ENCODE measurements at places on chromosomes 3 and 15.

DNA sequence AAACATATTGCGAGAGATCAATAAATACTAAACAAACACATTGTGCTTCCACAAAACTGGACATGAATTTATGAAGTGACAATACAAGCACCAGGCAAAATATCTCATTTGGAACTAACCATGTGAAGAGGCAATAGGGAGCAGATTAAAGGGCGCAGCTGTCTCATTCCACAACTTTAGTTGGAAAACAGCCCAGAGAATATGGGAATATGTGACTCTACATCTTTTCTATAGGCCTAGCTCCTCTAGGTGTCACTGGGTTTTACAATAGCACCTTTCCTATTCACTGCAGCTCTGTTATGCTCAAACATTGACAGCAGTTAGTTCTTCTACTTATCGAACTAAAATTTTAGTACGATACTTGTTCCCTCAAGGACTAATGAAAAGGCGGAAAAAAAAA lies 866.3 kb upstream of the GBE1 start:
- no peak for DNase-seq

DNA sequence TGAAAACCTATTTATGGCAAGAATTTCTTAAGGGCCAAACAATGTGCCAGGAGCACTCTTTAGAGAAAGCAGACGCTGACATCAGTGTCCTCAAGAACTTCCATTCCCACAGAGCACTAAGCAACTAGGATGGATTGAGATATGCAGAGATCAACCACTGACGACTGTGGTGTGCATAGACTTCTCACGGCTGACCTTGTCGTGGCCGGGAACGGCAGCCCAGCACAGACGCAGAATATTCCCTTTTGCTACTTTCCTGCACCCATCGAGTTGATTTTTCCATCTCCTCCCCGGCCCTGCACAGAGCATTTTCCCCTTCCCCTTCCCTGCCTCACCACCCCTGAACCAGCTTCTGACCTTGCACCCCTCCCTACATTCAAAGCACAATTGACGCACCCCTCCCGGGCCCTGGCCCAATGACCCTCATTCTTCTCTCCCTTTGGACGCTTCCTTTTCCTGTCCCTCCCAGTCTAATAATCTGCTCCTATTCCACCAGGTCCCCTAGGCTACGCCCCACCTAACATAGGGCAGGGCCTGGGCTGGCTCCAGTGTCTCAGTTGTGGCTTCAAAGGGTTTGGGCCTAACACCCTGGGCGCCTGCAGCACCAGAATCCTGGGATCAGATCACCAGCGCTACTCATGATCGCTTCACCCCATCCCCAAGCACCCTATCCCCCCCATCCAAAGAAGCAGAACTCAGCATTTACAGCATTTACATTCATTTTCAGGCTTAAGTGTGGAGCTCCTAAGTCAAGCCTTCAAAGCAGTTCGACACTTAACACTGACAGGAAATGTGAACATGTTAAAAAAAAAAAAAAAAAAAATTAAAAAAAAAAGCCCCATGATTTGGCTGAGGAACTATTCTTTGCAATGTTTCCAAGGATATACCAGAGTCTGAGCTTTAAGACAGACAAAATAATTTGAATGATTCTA lies 151.2 kb downstream of the FOXP1 start:
- DNase-seq: peak; percentile 28

- no peak for DNase-seq
Measured at GRCh38 chr3:136305879-136306278, 55.7 kb downstream of the PCCB start.

- DNase-seq: no peak
Measured at GRCh38 chr15:63832620-63833019, 1.1 kb downstream of the HERC1 start.

- DNase-seq: no peak
Measured at GRCh38 chr3:126349071-126349470, 8.1 kb downstream of the KLF15 start.

- DNase-seq: no peak
Measured at GRCh38 chr3:48684480-48685143, 1.1 kb downstream of the NCKIPSD start.

GRCh38 chr3:196971094-196971698 lies 2.6 kb upstream of the PIGZ start:
- no peak for DNase-seq

- no peak for DNase-seq
Measured at GRCh38 chr3:62553811-62554210, 180.5 kb upstream of the FEZF2 start.

DNA sequence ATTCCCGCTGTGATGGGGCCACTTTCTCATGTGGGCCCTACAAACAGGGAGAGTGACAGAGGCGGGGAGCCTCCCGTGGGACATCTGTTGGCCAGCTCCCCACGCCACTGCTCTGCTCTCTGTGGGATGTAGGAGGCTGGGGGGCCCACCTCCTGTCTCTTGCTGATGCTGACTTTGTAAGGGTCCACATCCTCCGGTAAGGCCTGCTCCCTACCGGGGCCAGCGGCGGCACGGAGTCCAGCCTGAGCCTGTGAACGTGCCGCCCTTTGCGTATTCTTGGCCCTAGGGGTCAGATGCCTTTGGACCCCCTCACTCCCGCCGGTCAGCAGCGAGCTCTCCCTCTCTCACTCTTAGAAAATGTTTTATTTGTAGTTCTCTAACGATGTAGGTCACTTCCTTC lies 153.2 kb downstream of the LRRC28 start:
- no peak for DNase-seq

DNA sequence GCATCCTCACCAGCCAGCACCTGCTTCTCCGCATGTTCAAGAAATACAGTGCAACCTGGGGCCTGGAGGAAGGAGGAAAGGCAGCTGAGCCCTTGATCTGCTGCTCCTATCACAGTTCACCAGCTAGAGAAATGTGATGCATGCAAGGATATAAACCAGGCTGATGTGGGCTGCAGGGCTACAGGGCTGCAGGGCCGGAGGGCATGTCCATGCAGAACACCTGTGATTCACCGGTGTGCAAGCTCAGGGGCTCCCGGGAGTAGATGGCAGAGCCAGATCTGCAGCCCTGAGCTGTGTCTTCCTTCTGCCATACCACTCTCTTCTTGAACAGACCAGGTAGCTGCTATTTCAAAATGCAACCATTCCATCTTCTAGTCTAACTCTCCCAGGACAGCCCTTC lies 84.9 kb downstream of the HMG20A start:
- no peak for DNase-seq

GRCh38 chr3:157263027-157263426 lies 103.1 kb upstream of the CCNL1 start:
- no peak for DNase-seq

DNA sequence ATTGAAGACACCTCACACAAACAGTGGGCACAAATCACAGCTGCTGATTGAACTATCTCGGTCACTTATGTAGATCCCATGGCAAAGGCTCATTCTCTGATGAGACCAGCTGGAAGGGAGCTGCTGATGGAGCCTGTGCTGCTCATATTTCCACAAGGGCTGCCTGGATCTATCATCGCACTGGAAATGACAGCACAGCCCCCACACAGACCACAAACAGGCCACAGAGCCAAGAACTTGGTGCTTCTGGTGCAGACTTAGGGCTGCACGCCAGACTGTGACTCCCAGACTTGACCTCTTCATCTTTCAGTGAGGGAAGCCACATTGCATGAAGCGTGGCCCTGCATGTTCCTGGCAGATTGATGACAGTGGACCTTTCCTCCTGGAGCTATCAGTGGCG lies 197.6 kb downstream of the MINAR1 start:
- no peak for DNase-seq

DNA sequence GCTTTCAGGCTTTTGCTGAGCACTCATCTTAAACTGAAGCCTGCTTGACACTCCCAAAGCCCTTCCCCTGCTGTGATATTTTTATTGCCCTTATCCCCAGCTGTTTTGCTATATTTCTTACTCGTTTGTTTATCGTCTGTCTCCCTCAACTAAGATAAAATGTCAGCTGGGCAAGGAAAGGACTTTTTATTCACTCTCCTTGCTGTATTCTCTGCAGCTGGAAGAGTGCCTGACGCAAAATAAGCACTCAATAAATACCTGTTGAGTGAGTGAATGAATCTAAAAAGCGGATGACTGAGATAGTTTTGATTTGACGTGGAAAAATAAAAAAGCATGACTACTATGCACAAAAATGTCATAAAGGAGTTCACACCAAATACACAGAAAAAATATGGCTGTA lies 84.8 kb upstream of the POMGNT2 start:
- DNase-seq: no peak

GRCh38 chr3:18919158-18919557 lies 229.2 kb upstream of the KCNH8 start:
- no peak for DNase-seq

GRCh38 chr3:190024912-190025311 lies 95.8 kb downstream of the P3H2 start:
- DNase-seq: no peak

GRCh38 chr15:75225951-75226732 lies 24.5 kb downstream of the C15orf39 start:
- DNase-seq: no peak

DNA sequence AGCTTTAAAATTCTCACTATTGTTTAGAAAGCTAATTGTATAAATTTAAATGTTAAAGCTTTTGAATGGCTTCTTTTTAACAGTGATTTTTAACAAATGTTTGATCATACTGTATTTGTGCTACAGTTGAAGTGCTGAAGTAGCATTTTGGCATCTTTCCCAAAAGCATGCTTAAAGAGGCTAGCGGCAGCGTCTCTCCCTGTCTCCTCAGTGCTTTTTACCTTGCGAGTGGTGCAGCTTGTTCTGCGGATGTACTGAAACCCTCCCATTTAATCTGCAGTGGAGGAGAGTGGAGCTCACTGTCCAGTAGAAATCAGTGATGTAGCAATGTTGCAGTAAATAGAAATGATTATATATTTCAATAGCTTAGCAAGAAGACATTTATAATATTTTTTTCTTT lies 43.7 kb downstream of the LRRC49 start:
- DNase-seq: no peak

GRCh38 chr15:69615736-69616135 lies 163.1 kb downstream of the RPLP1 start:
- DNase-seq: no peak

DNA sequence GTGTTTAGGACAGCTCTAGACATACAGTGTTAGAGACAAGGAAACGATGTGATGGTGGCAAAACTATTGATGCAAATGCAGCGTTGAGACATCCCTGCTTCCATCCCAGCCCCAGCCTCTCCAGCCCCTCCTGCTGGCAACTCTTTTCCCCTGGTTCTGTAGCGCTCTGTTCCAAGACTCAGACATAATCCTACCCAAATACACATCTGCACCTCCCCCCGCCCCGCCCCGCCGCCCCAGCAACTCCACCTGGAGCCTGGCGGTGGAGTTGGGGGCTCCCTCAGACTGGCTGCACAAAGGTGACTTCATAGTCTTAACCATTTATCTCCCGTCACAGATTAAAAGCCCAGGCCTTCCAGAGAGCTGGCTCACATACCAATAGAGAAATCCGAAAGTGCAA lies 7.2 kb upstream of the SEC22A start:
- no peak for DNase-seq

GRCh38 chr3:30269751-30270445 lies 336.5 kb upstream of the TGFBR2 start:
- DNase-seq: no peak

GRCh38 chr15:41848631-41849030 lies 10.0 kb downstream of the PLA2G4B start:
- DNase-seq: no peak

DNA sequence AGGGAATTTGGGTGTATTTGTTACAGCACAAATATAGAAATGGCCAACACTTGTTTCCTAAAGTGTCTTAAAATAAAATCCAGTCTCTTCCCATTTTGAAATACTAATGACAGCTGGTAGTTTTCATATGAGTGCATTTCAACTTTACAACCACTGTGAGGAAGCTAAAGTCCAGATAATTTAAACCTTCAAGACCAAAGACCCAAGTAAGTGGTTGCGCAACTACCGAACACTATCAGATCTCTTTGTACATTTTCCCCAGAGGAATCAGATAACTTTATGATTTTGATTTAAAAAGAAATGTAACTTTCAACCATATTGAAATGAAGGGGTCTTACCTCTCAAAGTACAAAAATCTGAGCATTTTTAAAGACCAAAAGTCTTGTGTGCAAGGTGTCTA lies 14.3 kb downstream of the BCL2L10 start:
- DNase-seq: no peak

DNA sequence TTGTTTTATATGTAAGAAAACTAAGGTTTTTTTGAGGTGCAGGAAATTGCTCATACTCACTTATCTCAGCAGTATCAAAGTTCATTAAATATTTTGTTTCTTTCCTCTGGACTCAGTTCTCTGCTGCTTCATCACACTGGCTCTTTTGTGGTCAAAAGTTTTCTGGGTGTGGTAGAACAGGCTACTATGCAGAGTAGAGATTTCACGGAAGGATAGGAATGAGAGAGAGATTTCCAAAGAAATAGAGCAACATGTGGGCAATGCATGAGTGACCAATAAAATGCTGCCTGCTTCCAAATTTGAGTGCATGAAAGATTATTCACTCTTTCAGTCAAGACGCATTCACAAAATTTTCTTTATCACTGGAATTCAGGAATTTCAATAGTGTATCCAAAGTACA lies 577.3 kb upstream of the SEMA6D start:
- DNase-seq: no peak

DNA sequence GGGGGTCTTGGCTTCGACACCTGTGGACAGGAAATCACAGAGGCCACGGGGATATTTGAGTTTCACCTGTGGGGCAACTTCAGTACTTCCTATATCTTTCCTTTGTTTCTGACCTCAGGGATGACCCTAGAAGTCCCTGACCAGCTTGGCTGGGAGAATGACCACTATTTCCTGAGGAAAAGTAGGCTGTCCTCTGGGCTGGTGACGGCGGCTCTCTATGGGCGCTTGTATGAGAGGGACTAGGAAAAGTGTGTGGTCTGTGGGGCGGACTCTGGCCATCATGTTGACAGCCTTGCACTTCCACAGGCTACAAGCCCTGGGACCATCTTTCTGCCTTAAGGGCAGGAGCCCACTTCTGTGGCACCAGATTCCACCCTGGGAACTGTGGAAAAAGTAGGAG lies 43.7 kb downstream of the BTD start:
- no peak for DNase-seq

GRCh38 chr3:172586436-172586835 lies 63.2 kb upstream of the TNFSF10 start:
- no peak for DNase-seq

DNA sequence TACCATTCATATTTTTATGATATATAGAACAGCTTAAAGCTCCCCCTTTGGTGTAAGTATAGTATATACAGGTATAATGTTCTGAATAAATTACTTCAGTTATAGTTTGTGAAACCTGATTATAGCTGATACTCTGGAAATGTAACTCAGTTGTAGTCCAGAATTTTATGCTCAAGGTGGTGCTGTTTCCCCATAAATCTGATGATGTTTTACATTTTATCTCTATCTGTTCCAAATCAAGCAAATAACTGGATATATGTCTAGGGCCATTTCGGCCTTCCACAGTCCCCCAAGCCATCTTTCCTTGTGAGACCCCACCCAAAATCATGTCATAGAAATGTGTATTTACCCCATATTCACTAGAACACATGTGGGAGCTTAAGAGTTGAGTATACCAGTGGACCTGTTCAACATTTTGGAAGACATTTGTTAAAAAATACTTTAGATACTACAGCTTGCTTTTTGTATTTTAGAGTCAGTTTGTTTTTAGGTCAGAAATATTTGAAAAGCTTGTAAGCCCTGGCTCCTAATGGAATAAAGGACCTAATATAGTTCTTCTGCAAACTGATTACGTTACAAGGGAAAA lies 107.1 kb downstream of the ATG7 start:
- peak; percentile 17 for DNase-seq

GRCh38 chr15:47844437-47844836 lies 127.1 kb downstream of the SEMA6D start:
- no peak for DNase-seq
